Heart right ventricle (tissue), 16 donors: ENCODE measurements at places on chromosomes 13 and 19. TPM values are rescaled to one million over a fixed set of nuclear protein-coding genes. Genes with fewer than 3 reads are reported as not detected.

DNA sequence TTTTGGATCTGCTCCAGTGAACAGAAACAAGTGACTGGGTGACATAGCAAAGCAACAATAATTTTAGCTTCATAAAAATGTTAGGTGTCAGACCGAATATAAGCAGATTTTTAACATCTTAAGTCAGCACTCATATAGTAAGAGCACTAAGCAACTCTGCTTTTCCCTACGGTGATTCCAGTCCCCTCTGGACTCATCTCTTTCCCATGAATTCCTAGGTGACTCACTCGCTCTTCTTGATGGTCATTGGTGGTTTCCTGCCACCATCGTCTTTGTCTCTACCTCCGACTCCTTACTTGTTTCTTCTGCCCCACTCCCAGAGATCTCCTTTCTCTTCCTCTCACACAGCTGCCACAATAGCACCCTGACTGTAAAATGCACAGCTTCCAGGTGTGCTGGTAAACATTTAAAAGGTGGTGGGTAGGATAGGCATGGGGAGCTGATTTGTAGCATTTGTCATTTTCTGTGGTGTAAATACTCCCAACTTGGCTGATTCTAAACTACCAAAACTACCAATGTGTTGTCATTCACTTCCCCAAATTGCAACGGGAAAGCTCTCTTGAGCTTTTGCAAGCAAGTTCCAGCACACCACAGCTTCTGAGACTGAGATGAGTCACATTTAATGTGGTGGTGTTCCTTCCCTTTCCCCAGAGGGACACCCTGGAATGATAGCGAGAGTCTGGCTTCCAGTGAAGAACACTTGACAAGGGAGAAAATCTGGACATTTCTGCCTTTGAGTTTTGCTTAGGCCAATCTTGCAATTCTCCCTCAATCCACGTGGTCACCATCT, 42.8 kb upstream of the CLDN10 start:
- no peak overlapping the region for H3K27ac ChIP-seq
- H3K4me3 ChIP-seq, result no peak overlapping the region

DNA sequence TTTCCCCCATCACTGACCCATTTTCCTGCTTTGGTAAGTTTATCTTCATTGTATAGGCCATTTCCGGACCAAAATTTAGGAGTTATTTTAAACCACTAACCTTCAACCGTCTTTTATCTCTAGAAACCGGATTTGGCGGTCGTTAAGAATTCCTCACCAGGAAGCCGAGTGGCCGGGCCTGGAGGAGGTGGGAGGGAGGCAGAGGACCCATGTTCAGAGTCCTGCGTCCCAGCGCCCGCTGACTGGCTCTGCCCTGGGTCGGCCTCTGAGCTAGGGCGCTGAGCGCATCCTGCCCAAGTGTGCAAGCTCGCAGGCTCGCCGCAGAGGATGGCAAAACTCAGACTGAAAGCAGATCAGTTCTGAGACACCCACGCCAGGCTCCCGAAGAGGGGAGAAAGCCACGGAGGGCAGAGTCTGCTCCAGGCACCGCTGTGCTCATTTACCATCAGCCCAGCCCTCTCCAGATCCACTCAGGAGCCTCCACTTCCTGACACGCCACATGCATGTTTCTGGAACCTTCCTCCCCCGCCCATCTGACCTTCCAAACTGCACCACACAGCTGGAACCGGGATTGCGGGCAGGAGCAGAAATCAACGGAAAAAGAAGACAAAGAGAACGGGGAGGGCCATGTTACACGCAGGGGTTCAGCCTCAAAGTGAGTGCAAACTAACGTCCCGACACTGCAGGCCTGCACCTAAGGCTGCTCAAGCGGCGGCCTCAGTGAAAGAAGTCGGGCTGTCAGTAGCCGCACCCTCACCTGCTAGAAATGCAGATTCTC, 8.3 kb downstream of the COL4A1 start:
- H3K27ac ChIP-seq, result peak overlapping the region; percentile 87
- peak; percentile 48 for DNase-seq
- peaks cover 86% of the 10 kb centered on the region for H3K4me1 ChIP-seq
- peak overlapping the region; percentile 39 for H3K4me3 ChIP-seq

- no peaks in the 10 kb centered on the region for H3K27me3 ChIP-seq
- H3K4me3 ChIP-seq, result peak overlapping the region; percentile 75
- DNase-seq, result no peak
- H3K27ac ChIP-seq, result peak overlapping the region; percentile 64
These were observed 586 bp downstream of the MRI1 start for GRCh38 chr19:13764821-13765394.

DNA sequence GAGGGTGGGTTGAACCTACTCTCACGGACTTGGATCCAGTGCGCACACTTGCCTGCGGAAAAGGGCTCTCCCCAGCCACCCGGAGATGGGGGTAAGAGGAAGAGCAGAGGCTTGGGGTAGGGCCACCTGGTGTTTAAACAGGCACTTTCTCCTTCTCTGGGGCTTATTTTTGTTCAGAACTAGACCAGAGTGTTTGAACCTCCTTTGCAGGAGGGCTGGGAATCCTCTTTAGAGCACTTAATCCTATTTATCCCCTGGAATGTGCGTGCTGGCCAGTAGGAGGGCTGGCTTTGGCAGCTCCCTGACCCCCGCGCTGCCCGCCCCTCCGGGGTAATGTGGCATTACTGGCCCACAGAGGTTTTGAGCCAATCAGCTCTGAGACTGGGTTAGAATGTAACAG, 2.0 kb downstream of the RGS9BP start:
- H3K4me1 ChIP-seq, result peaks cover 34% of the 10 kb centered on the region

DNA sequence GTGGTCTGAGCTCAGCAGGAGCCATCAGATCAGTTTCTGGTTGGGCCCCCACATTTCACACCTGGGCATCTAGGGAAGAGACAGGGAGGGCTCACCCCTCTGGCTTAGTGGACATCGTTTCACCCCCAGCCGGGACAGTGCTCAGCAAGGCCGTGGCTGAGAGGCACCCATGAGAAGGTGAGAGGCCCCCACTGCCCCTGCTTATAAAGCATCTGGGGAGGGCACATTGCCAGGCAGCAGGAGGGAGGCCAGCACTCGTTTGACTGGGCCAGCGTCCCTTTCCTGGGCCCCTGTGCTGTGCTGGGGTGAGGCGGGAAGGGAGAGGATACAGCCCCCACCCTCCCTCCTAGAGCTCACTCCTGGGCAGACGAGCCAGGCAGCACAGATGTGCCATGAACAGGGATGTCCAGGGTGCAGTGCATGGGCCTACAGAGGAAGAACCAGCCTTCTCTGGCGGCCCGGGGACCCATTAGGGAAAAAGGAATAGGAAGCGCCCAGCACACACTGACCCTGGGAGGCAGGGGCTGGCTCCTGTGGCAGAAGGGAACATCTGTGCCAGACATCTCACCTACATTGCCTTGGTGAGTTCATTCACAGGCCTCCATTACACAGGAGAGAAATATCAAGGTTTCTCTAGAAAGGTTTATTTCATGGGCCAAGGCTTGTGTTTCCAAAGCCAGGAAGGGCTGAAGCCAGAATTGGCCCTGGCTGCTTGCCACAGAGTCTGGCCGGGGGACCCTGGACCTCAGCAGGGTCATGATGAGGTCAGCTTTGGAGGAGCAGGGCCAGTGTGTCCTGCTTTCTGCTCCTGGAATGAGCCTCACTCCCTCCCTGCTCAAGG, 7.7 kb downstream of the AP1M1 start:
- peaks cover 8% of the 10 kb centered on the region for H3K4me1 ChIP-seq
- no peaks in the 10 kb centered on the region for H3K27me3 ChIP-seq
- H3K27ac ChIP-seq, result no peak overlapping the region
- no peak for DNase-seq

GRIK5 gene
- 2.8 TPM for total RNA-seq

ABCC4 gene
- total RNA-seq, result 5.7 TPM

ANGPTL8 gene
- not detected for total RNA-seq

FAM216B gene
- 0.19 TPM for total RNA-seq

FGF9 gene
- total RNA-seq, result 10.8 TPM
